Heart right ventricle (tissue), 16 donors: ENCODE measurements at places on chromosomes 6 and 20. TPM values are rescaled to one million over a fixed set of nuclear protein-coding genes. Genes with fewer than 3 reads are reported as not detected.

DNA sequence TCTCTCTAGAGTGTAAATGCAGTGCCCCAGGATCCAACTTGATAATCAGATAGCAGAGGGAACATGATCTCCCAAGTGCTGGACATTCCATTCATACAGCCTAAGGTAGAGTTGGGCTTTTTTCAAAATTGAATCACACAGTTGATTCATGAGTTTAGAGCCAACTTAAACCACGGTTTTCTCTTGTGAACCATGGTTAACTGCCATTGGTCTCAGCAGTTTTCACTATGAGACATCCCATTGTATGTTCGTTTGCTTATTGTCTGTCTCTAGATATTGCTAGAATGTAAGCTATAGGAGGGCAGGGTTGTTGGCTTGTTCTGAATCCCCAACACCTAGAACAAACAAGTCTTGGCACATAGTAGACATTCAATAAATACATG lies 37.2 kb upstream of the TAF8 start:
- no peak for DNase-seq

DNA sequence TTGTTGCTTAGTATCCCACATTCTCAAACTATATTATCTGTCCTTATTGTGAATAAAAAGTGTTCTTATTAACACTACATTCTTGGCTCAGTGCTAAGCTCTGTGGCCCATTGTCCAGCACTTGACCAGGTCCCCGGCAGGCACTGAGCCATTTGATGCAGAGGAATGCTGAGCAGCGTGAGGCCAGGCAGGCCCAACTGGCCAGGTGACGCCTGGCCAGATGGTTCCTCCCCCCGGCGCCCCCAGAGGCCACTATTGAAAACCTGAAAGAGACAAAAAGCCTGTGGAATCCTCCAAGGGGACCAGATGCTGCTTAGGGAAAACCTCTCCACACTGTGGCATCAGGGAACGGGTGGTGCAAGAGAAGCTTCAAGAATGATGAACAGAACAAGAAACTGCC lies 597.5 kb upstream of the JAG1 start:
- no peak for DNase-seq

DNA sequence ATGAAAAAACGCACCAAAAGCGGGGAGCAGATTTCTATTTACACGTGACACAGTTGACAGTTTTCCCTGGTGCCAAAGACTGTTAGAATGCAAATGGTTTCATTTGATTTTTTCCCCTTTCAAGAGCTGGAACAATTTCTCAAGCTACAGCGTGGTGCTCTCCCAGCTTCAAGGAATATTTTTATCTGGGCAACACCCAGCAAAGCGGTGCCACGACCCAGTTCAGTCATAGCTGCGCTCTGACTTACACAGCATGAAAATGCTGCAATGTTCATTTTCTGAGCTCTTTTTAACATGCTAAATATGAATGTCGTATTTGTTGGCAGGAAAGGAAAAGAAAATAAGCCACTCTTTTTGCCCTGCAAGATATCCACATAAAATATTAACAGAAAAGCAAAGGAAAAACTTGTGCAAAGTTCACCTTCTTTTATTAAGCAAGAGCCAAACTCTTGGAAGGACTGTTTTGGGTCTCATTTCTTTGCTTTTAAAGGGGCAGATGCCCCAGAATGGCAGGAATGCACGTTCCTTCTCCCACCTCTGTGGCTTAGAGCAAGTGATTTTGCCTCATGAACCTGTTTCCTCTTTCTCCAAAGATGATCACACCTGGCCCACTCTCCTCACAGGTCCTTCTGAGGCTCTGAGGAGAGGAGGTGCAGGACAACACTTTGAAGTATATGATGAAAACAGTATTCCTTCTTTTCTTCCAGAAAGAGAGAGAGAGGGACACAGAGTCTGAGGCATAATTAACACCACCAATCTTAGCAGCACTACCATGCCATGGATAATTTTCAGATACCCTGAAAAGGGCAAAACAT lies 47.0 kb downstream of the TTI1 start:
- DNase-seq, result no peak

GRCh38 chr6:53089948-53090347 lies 24.7 kb downstream of the FBXO9 start:
- DNase-seq, result no peak

DNA sequence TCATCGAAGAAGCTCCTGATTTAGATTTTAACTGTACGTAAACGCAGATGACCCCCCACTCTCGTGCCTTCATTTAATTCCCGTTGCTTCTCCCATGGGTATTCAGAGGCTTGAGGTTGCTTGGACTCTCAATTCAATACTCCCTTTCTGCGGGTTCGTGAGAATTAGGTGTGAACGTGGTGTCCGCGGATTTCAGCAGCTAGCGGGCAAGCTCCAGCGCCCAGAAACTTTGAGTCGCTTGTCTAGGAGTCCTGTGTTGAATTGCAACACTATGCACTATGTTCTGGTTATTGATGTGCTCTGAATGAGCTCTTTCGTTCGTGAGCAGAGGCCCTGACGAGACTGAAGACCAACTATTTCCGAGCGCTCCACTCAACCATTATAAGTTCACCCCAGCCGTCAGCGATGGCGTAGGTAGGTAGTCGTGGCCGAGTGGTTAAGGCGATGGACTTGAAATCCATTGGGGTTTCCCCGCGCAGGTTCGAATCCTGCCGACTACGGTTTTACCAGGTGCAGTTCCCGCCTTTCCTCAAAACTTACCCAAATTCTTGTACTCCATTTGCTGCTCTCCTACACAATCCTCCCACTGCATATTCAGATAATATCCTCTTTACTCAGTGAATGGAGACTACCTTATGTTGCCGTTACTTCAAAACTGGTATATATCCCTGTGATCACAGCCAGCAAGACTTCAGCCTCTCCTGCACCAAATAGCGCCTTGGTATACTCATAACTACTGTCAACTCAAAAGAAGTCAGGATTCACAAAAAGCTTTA lies 72.6 kb upstream of the ZNF184 start:
- DNase-seq, result no peak

GRCh38 chr6:159461998-159462397 lies 231.0 kb downstream of the SOD2 start:
- DNase-seq, result no peak

- DNase-seq, result no peak
Observed at GRCh38 chr20:31956556-31957526, 5.0 kb upstream of the PDRG1 start.

DNA sequence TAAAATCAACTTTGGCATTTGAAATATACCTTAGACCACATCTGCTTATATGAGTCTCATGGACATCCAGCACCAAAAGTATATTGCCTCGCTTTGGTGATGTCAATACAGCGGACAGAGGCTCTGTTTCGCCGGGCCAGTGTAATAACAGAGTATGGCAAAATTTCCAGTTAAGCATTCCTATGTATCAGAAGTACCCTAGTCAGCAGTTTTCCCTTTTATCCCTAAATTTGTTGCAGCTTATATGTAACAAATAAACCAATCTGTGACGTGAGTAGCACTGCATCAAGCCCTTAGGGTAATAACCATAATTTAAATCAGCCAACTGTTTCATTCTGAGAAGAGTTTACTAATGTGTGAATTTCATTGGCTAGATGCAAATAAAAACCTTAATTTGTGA lies 585.5 kb upstream of the ADGRB3 start:
- DNase-seq, result no peak

FOXC1 gene
- 3.0 TPM for polyA plus RNA-seq

TBCC gene
- 22.4 TPM for polyA plus RNA-seq

AIF1 gene
- polyA plus RNA-seq, result 20.2 TPM
